ENCODE measurements at places on chromosomes 5 and 9.

- no peak for DNase-seq
These were observed 177.8 kb upstream of the PCSK5 start for GRCh38 chr9:75712700-75713099.

DNA sequence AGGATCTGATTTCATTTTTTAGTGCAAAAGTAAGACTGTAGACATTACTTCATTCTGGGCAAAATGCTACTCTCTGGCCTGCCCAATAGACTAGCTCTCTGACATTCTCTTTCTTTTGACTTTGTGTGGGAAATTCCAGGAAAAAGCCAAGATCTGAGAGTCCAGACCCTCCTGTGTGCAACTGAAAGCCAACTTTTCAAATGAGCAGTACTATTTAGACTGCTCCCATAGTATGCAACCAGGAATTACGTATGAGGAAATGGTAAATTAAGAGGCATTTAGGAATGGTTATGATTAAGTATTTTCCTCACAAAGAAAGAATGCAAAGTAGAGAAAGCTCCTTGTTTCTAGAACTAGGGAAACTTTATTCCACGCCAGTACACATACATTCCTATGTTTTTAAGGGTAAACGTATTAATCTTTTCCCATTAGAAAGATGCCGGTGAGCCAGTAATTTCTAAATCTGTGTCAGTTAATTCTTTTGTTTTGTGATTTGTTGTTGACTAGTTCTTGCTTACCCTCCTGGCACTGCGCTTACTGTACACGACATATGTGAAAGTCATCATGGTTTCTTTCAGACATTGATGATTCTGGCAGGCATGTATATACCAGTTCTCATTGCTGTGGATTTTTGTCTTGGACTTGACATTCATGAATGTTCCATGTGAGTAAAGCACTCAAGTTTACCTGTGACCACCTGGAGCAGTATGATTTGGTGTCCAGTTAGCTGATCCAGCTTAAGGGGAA is 56.0 kb downstream of the AOPEP start:
- DNase-seq, result no peak

DNA sequence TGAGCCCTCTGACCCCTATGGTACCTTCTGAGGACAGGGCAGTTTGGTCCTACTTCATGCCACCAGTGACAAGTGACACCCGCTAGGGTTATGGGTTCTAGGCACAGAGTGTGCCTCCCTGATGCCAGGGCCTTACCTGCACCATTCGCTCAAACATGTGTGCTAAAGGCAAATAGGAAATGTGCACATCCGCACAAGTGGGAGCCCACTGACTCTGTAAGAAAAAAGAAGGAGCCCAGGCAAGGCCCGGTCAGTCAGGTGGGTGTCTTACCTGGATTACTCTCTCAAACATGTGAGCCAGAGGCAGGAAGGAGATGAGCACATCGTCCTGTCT is 29.1 kb upstream of the MEIKIN start:
- no peak for DNase-seq

- DNase-seq, result no peak
These were observed 22.6 kb upstream of the NADK2 start for GRCh38 chr5:36264202-36264760.

GRCh38 chr5:142807372-142807911 is 37.3 kb downstream of the ARHGAP26 start:
- DNase-seq, result no peak

GRCh38 chr5:177361418-177362291 is 3.9 kb downstream of the RGS14 start:
- DNase-seq, result no peak

- DNase-seq, result no peak
These were observed 17.9 kb upstream of the PAM start for GRCh38 chr5:102737161-102737560.

GRCh38 chr9:83441390-83441789 is 96.8 kb downstream of the FRMD3 start:
- DNase-seq, result no peak

DNA sequence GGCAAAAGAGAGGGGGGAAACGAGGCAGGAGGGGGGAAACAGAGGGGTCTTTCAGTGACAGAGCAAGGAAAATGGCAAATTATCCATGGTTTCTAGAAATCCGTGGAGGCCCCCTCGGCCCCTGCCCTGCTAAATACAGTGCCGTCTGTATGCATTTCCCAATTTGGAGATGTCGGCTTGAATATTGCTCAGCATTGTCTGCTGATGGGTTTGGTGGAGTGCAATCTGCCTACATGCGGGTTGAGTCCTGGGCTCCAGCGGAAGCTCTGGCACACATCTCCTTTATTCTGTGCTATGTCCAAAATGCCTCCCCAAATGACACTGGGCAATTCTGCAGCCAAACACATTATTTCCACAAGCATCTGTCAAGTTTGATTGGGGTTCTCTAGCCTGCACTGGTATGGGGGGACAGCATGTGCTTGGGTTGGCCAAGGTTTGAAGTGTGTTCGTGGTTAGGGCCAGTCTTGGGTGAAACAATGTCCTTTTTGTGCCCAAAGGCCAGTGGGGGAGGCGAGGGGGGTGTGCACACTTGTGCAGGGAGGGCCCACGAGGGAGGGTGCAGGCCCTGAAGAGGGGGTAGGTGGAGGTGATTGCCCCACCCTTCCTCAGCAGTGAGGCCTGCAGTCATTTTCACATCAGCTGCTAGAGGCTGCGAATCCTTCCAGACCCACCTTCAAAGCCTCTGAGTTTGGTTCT is 6.2 kb upstream of the NEUROG1 start:
- DNase-seq, result no peak

- DNase-seq, result no peak
These were observed 3.3 kb downstream of the SLF1 start for GRCh38 chr5:94621763-94622162.

DNA sequence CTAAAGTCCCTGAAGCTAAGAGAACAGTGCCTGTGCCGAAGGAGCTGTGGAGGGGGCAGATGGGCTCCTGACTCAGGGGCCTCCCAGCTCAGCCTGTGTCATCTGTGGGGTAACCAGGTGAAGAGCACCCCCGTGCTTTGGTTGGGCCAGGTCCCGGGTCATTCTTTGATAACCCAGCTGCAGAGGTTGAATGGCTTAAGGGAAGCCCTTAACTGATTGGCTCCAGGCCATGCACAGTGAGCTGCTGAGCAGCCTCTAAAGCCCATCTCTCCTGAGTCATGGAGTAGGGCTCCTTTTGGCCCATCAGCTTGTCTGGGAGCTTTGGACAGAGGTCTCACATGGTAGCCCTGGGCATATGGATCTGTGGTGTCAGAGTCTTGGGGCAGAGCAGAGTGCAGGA is 28.7 kb downstream of the COL27A1 start:
- DNase-seq, result no peak

GRCh38 chr5:85538362-85538761 is 1079.4 kb upstream of the COX7C start:
- DNase-seq, result no peak

DNA sequence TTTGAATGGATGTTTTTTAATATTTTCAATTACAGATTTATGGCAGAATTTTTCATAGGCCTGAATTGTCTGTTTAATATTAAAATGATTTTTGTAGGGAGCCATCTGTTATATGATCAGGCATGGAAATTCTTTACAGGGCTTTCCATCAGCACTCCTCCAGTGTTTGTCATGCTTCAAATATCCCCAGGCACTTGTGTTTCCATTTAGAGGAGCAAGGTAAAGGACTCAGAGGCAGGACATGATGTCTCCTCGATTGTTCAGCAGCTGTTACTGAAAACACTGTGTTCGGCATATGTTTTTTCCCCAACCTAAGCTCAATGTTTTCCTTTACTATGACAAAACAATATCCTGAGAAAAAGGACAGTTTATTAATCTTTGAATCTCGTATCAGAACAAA is 172.3 kb upstream of the RFX3 start:
- no peak for DNase-seq

GRCh38 chr5:65544473-65544872 is 18.5 kb downstream of the CENPK start:
- no peak for DNase-seq

GRCh38 chr5:115179030-115179393 is 9.3 kb upstream of the TRIM36 start:
- no peak for DNase-seq

DNA sequence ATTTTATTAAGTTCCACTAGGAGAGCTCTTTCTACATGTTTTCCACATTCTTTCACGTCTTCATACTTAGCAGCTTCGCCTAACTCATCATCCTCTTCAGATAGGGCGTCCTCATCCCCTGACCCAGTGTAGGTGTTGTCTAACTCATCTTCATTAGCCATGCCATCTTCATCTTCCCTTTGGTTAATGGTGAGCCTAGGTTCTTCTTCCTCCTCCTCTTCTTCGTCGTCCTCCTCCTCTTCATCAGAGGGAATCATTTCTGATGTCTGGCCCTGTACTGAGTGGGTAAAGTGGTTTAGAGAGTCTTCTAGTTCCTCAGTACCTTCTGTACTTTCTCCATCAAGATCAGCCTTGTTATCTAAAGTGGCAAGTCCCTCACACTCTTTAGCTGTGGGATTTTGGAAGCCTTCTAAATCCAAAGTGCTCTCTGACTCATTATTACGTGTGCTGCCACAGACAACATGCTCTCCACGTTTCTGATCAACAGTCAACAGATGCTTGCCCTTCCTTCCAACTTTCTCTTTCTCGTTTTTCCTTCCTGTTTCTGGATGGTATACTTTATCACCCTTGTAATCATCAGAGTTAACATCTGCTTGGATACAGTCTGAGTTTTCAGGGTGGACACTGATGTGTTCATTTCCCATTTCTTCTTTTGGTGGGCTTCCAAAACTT is 31.1 kb downstream of the TUT7 start:
- no peak for DNase-seq

GRCh38 chr5:151295791-151296477 is 7.6 kb downstream of the SLC36A3 start:
- no peak for DNase-seq

DNA sequence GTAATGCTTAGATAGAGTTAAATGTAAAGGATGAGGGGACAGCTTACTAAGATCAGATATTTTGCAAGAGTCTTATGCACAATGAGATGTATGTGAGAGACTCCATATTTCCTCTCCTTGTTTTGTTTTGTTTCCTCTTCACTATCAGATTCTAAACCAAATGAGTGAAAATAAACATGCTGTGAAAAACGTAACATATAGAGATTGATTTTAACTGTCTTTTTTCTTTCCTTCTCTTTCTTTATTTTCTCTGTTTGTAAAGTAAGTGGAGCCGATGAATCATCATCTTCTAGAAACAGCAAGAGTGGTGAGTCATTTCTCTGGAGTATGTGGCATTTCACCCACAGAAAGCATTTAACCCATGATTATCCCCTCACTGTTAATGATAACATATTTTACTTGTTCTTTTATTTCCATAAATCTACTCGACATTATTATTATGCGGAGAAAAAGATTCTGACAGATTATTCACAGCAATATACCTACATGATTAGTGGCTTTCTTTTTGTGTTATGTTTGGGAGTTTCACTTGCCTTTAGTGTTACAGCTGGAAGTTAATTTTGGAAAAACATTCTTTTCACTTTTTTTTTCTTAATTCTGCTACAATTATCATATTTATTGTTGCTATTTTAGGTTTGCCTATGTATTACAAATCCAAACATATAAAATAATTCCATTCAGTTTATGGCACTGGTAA is 2.1 kb upstream of the ANXA1 start:
- DNase-seq, result no peak

DNA sequence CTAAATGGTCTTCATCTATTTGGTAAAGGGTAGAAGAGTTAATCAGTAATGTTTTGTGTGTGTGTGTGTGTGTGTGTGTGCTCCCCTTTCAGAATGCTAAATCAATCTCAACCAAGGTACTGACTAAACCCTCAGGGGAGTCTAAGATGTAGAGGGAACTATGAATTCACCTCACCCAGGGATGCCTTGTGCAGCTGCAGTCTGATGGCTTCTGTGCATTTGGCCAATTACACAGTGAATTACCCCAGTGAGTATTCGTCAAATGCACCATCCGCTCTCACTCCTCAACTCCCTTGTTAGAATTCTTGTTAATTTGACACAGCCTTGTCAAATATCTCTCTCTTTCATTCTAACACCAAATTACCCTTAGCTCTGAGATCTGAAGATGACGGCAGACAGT is 234.6 kb downstream of the GABRB2 start:
- no peak for DNase-seq

GRCh38 chr5:158064334-158065123 is 205.6 kb upstream of the CLINT1 start:
- no peak for DNase-seq

GRCh38 chr9:33737811-33738606 is 57.4 kb upstream of the PRSS3 start:
- no peak for DNase-seq

- DNase-seq, result no peak
These were observed 677.3 kb upstream of the FTMT start for GRCh38 chr5:121174351-121174750.

GRCh38 chr5:153938191-153938842 is 100.4 kb downstream of the FAM114A2 start:
- no peak for DNase-seq

GRCh38 chr5:78594021-78594420 is 54.6 kb downstream of the LHFPL2 start:
- DNase-seq, result no peak

- DNase-seq, result no peak
These were observed 290.6 kb upstream of the ZNF608 start for GRCh38 chr5:125037020-125037419.

DNA sequence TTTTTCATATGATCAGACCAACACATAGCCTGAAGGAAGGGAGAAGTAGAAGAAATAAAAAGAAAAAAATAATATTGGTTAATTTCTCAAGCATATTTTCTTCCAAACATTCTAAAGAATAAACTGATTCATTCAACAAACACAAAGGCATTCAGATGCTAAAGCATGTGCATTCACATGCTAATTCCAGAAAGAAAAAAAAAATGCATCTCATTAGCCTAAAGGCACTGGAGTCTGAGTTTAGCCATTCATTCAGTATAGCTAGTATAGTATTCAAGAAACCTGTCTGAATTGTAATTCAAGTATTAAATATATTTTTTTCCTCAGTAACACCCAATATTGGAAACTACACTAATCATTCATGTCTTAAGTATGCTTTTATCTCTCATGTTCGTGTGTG is 61.0 kb upstream of the FER start:
- DNase-seq, result no peak

GRCh38 chr9:18362901-18363685 is 110.9 kb upstream of the ADAMTSL1 start:
- DNase-seq, result no peak

DNA sequence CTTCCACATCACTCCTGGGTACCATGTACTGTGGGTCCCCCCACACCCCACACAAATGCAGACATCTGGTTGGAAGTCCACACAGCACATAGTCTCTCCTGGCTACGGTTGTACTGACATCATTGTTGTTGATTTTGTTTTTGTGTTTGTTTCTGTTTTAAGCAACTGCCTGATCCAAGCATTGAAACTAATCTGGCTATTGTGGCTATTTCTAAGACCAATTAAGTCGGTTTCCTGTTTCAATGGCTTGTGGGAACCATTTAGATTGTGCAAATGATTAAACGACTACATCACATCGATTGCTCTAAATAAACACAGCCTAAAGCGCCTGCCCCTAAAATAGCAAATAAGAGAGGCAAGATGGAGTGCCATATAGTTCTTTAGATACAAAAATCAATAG is 226.8 kb upstream of the IRX4 start:
- DNase-seq, result no peak

GRCh38 chr5:40378396-40379177 is 301.1 kb upstream of the PTGER4 start:
- no peak for DNase-seq

GRCh38 chr5:12214267-12215015 is 310.2 kb upstream of the CTNND2 start:
- no peak for DNase-seq
